AG08395 (cell line): ENCODE measurements at places on chromosomes 2 and 18.

DNA sequence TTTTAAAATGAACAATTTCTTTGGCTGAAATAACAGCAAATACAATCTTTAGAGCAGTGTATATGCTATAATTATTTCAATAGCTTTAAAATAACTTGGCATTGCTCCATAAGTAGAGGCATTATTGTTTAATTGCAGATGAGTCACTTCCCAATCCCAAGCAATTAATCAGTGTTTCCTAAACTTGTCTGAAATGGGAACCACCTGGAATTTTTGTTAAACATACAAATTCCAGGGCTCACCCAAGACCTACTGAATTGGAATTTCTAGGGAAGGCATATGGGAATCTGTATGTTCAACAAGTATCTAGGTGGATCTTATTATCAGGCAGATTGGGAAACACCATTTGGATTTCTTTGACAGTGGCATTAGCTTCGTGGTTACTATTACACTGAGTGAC, 27.1 kb upstream of the FMNL2 start:
- DNase-seq, result no peak

GRCh38 chr2:109396202-109397180, 217.3 kb downstream of the SEPTIN10 start:
- DNase-seq, result no peak

GRCh38 chr2:241216211-241216761, 27.8 kb downstream of the ANO7 start:
- DNase-seq, result no peak

DNA sequence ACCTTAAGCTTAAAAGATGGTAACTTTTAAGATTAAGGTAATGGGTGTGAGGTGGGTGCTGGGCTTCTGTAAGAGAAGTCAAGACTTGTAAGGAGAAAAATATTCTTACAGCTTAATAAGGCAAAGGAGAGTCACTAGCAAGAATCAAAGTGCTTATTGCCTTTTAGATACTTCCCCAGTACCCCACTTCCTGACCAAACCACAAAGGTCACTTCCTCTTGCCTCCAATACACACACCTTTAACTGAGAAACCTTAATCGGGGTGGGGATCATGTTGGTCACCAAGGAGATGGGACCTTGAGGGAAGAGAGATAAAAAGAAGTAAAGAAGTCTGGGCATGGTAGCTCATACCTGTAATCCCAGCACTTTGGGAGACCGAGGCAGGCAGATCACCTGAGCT, 10.6 kb upstream of the ATG16L1 start:
- DNase-seq, result no peak

DNA sequence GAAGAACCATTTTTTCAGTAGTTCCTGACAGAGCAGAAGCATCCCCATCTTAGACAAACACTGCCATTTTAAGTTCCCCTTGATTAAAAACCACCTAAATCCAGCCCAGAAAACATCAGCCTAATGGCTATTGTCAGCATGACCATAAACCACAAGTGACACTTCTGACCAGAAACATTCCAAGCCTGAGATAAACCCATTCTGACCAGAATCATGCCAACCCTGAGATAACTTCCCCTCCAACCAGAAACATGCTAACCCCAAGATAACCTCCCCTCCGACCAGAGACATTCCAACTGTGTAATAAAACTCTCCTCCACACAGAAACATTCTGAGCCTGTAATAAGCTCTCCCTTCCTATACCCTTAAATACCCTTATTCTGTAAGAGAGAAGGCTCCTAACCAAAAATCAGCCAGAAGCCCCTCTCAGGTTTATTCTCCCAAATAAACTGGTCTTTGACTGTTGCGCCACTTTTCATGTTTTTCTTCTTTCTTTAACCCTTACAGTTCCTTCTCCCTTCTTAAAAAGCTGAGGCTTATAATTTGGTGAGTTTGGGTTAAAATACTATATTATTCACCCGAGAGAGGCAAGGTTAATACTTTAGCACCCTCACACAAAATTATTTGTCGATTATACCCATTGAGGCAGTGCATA, 149.7 kb downstream of the HNMT start:
- no peak for DNase-seq

GRCh38 chr2:136013136-136013685, 27.8 kb upstream of the DARS1 start:
- no peak for DNase-seq

DNA sequence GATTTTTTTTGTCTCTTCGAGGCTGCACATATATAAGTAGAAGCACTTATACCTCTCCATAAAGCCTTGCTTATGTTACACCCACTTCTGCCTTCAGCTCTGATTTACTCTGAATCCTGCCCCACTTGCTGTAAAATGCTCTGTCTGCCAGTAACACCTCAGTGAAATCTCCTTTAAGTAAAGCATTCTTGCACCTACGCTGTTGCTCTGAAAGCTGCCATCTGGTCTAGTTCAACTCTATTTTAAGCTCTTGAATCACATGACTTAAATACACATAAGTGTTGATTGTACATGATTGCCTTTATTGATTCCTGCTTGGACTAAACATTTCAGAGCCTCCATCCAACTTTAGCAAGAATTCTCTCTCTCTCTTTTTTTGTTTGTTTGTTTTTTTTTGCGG, 609.0 kb upstream of the CELF4 start:
- no peak for DNase-seq
